ENCODE measurements at places on chromosomes 4 and X.
A peak's percentile ranks its signal among the peaks of the same experiment; 100 is the strongest.

DNA sequence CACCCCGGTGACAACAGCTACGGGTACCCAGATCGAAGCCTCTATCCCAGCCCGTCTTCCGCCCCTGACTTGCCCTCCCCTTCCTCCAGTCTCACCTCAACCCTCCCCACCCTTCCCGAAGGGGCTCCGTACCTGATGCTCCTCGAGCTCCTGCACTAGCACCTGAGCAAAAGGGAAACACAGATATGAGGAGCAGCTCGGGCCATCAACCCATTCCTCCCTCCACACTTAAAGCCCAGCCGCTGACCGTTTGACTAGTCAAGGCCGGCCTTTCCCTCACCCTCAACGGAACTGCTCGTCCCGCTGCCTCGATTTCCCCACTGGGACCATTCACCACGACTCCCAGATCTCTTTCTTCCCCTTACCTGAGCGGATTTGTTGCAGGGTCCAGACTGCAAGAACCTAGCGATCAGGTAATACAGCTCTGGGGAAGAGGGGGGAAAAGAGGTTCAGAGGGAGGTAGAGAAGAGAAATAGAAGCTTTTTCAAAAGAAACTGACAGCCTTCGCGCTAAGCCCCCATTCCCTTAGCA, 731 bp downstream of the BRWD3 start:
- DNase-seq, result peak; percentile 27

DNA sequence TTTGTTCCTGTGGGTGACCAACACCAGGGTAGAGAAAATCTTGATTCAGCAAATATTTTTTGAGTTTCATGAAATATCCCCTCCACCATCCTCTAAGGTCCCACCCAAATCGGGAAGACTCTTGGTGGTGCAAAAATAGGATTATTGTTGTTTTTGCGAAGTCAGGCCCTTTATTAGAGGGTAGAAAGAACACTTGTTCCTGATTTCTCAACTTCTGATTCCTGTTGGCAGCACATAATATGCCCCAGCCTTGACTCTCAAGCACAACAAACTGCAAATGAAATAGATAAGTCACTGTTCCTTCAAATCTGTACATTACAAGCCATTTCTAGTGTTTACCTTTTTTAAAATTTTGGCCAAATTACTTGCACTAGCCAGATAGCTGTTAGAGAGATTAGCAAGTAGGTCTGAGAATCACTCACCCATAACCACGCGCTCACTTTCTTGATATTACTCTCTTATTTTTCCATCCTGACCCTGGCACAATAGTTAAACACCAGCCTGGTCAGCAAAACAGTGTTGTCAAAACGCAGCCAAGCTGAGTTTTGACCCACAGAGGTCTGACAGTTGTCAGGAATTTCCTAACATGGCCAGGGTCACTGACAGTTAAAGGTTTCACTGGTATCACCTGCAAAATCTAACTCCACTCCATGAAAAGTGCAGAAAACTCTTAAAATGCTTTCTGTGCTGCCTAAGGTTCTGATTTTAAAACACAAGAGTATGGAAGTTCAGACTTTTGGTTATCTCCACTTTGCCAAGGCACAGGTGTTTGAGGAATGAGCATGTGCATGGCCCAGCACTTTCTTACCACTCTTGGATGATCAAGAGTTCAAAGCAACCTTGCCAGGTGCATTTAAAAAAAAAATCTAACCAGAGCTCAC, 69.8 kb downstream of the RBM47 start:
- no peak for DNase-seq

DNA sequence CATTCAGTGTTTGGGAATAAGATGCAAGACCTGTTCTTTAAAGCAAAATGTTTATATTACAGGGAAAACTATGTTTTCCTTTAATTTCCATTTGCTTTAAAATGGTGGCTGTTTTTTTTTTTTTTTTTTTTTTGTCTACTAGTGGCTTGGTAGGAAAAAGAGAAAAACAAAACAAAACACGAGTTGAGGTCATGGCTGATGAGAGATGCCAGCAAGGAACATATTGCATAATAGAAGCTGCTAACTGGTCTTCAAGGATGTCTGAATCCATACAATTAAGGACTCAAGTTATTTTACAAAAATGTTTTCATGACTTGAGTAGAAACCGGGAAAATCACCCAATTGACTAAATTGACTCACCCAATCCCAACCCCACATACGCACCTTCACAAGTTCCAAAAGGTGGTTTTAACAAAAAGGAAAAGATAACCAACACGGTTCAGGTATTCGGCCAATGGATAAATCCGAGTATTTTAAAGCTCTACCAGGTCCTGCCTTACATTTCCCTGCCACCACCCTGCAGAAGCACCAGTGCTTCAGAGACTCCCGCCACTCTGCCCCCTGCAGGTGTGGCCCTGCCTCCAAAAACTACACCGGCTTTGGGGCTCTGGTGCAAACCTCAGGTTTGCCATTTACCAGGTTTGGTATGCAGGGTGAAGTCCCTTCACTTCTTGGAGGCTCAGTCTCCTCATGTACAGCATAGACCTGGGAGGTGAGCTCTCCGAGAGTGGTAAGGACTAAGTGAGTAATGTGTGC, 27.1 kb downstream of the PIR start:
- DNase-seq, result peak; percentile 7

DNA sequence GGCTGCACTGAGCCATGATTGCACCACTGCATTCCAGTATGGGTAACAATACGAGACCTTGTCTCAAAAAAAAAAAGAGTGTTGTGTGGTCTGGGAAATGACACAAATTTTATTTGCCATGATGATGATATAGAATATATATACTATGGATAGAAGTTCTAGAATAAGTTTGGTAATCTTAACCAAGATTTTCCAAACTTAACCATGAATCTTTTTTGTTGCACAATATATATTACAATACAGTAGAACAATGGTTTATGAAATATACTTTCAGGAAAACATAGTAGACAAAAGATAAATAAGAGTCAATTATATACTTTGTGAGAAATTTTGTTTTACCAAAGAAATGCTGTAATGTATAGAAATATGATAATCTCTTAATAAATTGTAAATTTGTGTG, 34.8 kb downstream of the MFSD8 start:
- DNase-seq, result no peak

DNA sequence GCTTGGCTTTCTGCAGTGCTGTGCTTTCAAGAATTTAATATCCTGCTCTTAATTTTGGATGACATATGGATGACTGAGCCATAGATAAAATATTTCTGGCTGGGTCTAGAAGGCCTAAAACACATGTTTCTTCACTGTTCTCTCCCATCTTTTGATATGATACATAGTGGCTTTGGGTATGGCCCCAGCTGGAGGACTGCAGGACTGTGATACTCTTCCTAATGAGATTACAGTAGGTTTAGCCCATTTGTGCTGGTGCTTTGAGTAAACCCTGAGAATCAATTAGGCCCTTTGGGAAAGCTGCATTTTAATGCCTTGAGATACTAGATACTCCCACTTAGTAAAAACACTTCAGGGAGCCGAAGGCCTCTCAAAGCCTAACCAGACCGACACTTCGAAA, 38.0 kb downstream of the KIT start:
- DNase-seq, result no peak
